NCI-H2171 treated with DMSO at 0.1 percent for 48 hours (cell line): ENCODE measurements at places on chromosomes 5 and 9.

GRCh38 chr9:88972401-88972800, 18.9 kb upstream of the S1PR3 start:
- no peak for DNase-seq

- no peak for DNase-seq
Measured at GRCh38 chr9:122070728-122071515, 22.2 kb downstream of the TTLL11 start.

- DNase-seq: no peak
Measured at GRCh38 chr9:20479419-20480155, 142.7 kb downstream of the MLLT3 start.

DNA sequence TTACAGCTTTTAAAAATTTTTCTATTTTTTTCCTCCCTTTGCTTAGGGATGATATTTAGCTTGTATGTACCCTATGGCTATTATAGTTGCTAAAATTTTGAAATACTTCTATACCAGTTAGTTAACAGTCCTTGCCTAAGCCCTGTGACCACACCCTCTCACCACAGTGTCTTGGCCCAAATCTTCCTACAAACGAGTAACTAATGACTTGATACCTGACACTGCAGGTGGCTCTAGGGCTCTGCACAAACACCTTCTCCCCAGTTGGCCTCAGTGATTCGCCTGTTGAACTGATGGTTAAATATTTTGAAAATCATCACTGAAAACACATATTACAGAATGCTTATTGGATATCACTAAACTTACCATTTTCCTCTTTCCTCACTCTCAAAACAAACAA, 449.6 kb upstream of the CHD1 start:
- DNase-seq: no peak

GRCh38 chr5:116982035-116982434, 407.4 kb upstream of the SEMA6A start:
- no peak for DNase-seq

- DNase-seq: no peak
Measured at GRCh38 chr5:155772009-155772662, 554.8 kb upstream of the SGCD start.
